ENCODE measurements at places on chromosomes 6 and 20. TPM values are rescaled to one million over a fixed set of nuclear protein-coding genes. Genes with fewer than 3 reads are reported as not detected.

The OSBPL2 gene
- 15.9 TPM for total RNA-seq

The PLEKHG1 gene
- 0.93 TPM for total RNA-seq

The KCNK17 gene
- total RNA-seq: not detected

The ZBTB46 gene
- total RNA-seq: 0.88 TPM

The EYS gene
- total RNA-seq: not detected

The DEFB116 gene
- not detected for total RNA-seq

The PAX1 gene
- 0.09 TPM for total RNA-seq

The HLA-DQA1 gene
- not detected for total RNA-seq

The TSPO2 gene
- total RNA-seq: not detected

The HTR1E gene
- not detected for total RNA-seq

The GJA10 gene
- total RNA-seq: not detected

The RAMACL gene
- total RNA-seq: 0.20 TPM

The SLC44A4 gene
- total RNA-seq: 0.29 TPM

The MMUT gene
- 6.5 TPM for total RNA-seq

All from A549 treated with ZK216348 at 1 μM for 4 hours (cell line).